ENCODE measurements at places on chromosomes 12 and 14.

GRCh38 chr14:22147716-22148115, 441.3 kb downstream of the DAD1 start:
- DNase-seq = no peak

- peak; percentile 19 for DNase-seq
Measured at GRCh38 chr14:56798447-56799342, 11.6 kb downstream of the OTX2 start.

DNA sequence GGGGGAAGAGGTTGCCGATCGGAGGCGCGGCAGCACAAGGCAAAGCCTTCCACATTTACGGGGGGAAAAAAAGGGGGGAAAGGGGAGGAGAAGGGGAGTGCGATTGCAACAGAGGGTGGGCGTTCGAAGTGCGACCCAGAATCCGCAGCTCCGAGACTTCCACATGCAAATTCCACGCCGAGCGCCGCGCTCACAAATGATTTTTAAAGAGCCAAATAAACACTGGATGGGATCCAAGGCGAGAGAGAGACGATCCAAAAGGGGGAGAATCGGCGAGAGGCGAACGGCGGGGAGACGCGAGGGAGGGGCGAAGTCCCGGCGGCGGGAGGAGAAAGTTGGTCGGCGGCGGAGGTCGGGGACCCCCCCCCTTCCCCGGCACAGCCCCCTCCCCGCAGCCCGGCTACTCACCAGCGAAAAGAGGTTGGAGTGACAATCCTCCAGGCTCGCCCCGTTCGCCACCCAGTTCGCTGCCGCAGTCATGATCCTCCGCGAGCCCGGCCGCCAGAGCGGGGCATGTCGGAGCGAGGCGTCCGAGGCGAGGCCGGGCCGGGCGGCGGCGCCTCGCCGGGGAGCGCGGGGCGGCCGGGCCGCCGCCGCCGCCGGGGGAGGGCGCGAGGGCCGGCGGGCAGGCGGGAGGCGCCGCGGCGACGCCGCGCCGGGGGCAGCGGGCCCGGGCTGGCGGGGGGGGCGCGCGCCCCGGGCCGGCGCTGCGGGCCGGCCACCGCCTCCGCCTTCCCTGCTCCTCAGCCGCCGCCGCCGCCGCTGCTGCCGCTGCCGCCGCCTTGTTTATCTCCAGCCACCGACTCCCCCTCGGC, 634 bp downstream of the MED13L start:
- peak; percentile 59 for DNase-seq

- DNase-seq = no peak
Measured at GRCh38 chr14:24459331-24459730, 16.8 kb upstream of the SDR39U1 start.

DNA sequence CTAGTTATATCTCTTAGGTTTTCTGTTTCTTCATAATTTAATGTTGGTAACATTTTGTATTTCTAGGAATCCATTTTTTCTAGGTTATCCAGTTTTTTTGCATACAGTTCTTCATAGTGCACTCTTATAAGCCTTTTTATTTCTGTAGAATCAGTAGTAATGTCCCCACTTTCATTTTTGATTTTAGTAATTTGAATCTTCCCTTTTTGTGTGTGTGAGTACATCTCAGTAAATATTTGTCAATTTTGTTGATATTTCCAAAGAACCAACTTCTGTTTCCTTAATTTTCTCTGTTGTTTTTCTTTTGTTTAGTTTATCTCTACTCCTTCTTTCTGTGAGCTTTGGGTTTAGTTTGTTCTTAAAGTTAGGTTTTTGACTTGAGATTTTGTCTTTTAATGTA, 507.3 kb upstream of the RGS6 start:
- no peak for DNase-seq

- no peak for DNase-seq
Measured at GRCh38 chr14:54797986-54798385, 104.6 kb downstream of the GCH1 start.

- DNase-seq = no peak
Measured at GRCh38 chr14:31930070-31930469, 147.0 kb upstream of the ARHGAP5 start.

GRCh38 chr12:84198294-84198946, 714.2 kb downstream of the SLC6A15 start:
- no peak for DNase-seq

DNA sequence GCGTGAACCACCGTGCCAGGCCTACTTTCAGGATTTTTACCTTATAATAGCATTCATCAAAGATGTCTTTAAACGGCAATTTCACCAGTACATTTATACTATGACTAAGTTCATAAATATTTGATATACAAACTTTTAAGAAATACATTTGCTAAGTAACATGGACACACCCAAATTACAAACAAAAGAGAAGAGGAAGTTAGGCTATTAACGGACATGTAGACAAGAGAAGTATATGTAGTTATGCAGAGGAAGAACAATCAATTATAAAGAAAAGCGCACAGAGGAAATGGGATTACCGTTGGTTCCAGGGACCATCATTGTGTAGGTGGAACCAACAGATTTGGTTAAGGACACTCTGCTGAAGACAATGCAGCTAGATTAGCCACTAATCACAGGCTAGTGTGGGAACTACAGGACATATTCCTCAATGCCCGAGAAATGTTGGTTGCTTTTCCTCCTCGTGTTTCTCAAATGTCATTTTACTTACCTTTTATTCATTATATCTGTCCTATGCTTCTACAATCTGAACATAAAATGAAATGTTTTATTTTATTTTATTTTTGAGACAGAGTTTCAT, 24.0 kb upstream of the PKP2 start:
- DNase-seq = no peak

GRCh38 chr14:54867011-54867410, 35.6 kb downstream of the GCH1 start:
- DNase-seq = no peak

GRCh38 chr14:50333014-50333509, 20.9 kb downstream of the DMAC2L start:
- no peak for DNase-seq

DNA sequence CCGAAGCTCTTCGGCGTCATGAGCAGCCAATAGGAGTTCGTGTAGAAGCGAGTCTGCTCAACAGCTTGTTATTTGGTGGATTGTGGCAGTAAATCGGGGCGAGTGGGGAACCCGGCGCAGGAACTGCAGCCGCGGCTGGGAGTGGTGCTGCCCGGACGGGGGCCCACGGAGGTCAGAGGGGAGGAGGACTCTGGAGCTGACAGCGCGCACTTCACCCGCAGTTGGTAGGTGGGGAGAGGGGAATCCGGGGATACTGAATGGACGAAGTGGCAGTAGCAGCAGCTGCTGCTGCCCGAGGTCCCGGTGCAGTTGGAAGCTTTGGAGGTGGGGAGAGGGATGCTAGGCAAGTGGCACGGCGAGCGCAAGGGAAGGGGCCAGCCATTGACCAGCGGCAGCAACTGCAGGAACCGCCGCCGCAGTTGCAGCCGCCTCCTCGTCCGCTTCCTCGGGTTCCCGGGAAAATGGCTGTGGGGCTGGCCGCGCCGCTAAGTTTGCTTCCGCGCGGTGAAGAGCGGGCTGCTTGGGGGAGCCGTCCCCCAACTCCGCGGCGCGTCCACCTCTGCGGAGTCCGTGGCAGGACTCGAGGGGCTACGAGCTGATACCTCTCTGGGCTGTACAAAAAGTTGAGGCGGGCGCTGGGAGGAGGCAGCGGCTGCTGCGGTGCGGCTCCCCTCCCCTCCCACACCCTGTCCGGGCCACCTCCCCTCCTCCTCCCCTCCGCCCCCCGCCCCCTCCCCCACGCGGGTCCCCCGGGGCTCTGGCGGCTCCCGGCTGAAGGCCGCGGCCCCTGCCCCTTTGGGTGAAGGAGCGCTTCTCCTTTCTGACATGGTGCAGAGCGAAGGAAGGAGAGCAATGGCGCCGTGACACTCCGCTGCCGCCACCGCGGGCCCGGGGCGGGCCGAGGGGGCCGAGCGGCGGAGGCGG, at the start of gene ARID4A:
TSS of gene ARID4A (plus strand) at position 79 of the 924 bp plus-strand sequence. CDS start 1,300 bp downstream, outside the sequence.
- peak; percentile 69 for DNase-seq

GRCh38 chr14:50344116-50344775, 32.1 kb downstream of the DMAC2L start:
- DNase-seq = peak; percentile 52

GRCh38 chr12:114711689-114712152, 27.7 kb upstream of the TBX3 start:
- no peak for DNase-seq

GRCh38 chr12:54257332-54257731, 22.6 kb downstream of the CBX5 start:
- DNase-seq = no peak

DNA sequence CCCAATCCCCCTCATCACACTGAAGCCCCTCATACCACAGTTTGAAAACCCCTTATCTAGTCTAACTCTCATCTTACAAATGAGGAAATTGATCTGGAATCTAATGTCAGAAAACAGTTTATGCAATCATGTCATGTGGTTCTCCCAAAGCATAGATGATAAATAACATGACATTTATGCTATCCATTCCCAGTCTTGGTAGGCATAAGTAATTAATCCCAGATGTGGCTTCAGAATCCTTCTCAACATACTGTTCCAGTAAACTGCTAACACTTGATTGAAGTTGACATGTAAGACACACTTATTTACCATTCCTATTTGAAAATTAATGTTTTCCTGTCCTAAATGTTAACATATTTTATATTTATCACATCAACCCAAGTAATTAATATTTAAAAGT, 168.7 kb downstream of the GALC start:
- no peak for DNase-seq

GRCh38 chr12:67539946-67540345, 108.6 kb upstream of the DYRK2 start:
- DNase-seq = no peak

DNA sequence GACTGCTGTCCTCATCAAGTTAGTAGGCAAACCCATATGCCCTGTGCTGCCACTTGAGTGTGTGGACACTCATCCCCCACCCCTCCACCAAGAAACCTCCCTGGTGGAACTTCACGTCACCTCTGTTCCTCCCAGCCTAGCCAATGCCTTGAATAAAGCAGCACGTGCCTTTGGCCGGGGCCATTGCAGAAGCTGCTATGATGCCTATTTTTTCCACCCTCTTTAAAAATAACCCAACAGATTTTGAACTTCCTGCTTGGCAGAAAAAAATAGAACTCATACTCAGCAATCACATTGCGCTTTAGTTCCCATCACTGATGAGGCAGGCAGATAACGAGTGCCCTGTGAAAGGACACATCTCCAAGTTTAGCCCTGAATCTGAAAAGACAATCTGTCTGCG, 23.1 kb upstream of the PWP1 start:
- no peak for DNase-seq

- DNase-seq = no peak
Measured at GRCh38 chr14:68208218-68208617, 388.6 kb downstream of the RAD51B start.

DNA sequence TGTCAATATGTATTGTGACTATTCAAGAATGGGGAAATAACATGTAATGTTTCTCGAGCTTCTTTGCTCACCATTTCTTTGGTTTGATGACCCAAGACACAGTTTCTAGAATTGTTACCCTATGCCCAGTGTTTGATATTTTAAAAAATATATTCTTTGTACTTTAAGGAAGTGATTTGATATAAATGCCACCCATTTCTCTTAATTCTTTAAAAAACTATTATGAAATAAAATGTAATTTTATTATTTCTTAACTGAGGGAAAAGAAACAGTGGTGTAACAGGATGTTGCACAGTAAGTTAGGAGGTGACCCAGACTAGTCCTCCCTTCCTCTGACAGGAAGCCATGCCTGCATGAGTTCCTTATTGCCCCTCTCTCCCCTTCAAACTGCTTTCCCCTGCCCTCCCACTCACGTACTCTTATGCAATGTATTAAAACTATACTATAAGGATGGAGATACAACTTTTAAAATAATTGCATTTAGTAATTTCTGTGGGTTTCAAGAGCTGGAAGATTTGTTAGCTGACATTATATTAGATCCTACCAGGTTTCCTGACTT, 279.4 kb downstream of the TMTC2 start:
- DNase-seq = no peak

DNA sequence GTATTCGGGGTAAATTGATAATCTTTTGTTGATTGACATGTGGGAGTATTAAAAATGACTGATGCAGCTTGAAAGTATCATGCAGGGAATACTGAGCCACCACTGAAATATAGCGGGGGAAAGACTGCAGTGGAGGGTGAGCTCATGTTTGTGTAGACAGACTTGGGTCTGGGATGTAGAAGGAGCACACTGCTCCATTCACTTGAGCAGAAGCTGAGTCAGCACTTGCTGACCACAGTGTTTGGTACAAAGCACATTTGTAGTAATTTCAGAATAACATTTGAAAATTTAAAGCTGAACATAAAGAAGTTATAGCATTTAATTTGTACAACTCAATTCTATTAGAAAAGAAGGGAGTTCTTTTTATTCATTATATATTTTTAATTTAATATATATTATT, 304.3 kb upstream of the PRICKLE1 start:
- no peak for DNase-seq

GRCh38 chr12:106386813-106387535, 29.4 kb downstream of the POLR3B start:
- DNase-seq = no peak

DNA sequence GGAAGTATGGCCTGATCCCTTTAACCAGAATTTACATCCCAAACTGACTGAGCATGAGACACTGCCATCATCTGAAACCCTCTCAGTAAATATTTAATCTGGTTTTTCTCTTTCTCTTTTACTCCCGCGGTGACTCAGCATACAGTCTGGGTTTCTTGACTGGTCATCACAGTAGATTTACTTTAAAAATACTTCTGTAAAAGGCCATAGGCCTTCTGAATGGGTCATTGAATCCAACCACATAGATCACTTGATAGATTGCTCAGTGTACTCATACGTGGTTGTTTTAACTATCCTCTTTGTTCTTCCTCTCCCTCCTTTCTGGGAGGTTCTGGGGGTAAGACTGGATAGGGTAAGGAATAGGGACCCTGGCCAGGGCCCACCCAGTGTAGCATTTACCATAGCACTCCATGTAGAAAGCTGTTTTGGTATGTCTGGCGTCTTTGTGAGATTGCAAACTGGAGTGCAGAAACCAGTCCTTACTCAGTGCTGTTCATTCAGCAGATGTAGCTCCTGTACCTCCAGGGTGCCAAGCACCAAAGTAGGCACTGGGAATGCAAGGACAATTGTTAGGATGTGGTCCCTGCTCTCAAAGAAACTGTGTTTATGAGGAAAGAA, 165.7 kb downstream of the SRGAP1 start:
- DNase-seq = no peak

DNA sequence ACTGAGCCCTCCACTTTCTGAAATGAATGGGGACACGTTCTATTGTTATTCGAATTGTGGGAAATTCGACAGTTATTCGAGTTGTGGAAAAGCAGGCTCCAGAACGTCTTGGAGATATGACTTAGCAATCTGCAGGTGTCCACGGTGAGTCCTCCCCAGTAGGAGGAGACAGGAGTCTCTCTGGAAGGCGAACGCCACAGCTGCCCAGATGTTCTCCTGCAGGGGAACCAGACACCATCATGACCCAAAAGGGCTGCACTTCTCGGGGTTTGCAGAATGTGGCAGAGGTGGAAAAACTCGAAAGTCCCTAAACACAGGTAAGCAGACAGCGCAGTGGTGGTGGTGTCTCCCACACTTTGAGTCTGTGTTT, 363.6 kb upstream of the SFSWAP start:
- DNase-seq = no peak

GRCh38 chr14:77457115-77457521, 283 bp downstream of the VIPAS39 start:
- no peak for DNase-seq

- DNase-seq = no peak
Measured at GRCh38 chr12:123167329-123167728, 16.4 kb upstream of the PITPNM2 start.
